HuH-7.5 (cell line): ENCODE measurements at places on chromosomes 13 and 19.
A peak's percentile ranks its signal among the peaks of the same experiment; 100 is the strongest.

- DNase-seq: no peak
Observed at GRCh38 chr13:90016688-90017087, 1330.8 kb upstream of the MIR17HG start.

DNA sequence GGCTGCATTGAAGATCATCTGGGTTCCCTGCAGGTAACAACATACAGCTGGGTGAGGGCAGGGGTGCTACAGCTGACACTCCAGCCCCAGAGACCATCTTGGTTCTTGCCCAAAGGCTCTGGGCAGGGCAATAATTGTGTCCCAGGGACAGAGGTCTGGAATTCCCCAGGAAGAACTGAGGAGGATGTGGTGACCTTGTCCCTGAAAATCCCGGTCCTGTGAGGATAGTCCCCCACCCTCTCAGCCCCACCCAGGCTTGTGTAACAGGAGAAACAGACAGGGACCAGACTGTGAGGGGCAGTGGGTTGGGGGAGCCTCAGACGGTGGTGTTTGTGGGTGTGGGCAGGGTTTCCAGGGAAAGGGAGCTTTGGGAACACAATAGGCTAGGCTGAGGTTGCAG lies 63.5 kb downstream of the COLGALT1 start:
- no peak for DNase-seq

DNA sequence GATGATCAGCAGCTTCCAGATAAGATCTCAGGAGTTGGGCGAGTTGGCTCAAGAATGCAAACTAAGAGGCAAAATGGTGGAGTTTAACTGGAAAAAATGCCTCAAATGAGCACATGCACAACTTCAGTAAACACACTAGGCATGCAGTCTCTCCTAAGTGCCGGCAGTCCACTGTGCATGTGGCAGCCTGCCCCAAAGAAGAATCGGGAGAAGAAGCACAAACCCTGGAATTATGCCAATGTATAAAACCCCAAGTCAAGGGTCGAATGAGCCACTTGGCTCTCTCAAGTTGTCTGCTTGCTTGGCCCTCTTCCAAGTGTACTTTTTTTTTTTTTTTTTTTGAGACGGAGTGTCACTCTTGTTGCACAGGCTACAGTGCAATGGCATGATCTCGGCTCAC lies 53.3 kb upstream of the SLITRK1 start:
- DNase-seq: no peak

DNA sequence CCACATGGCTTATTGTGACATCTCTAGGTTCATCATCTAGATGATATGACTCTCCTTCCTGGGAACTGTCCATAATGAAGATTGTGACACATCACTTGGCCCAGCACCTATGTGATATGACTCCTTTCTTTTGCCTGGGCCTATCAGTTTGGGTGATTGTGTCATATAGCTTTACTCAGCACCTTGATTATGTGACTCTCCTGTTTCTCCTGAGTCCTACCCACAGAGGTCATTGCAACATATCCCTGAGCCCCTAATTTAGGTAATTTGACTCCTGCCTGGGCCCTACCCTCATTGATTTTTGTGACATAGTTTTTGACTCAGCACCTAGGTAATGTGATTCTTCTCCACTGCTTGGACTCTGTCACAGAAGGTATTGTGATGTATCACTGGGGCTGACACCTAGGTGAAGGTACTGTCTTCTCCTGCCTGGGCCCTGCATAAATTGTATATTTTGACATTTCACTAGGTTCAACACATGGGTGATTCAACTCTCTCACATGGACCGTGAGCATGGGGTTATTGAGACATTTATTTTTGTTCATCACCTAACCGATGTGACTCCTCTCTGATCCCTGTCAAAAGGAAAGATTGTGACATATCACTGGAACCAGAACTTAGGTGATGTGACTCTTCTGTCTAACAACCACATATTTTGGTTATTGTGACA lies 26.2 kb upstream of the ZNF254 start:
- DNase-seq: no peak

GRCh38 chr19:18683109-18683957 lies at the start of gene CRTC1:
Gene CRTC1, plus strand, starts transcription at chr19:18683680. Its CDS starts 23 bp downstream, at chr19:18683703.
- DNase-seq: peak; percentile 99

DNA sequence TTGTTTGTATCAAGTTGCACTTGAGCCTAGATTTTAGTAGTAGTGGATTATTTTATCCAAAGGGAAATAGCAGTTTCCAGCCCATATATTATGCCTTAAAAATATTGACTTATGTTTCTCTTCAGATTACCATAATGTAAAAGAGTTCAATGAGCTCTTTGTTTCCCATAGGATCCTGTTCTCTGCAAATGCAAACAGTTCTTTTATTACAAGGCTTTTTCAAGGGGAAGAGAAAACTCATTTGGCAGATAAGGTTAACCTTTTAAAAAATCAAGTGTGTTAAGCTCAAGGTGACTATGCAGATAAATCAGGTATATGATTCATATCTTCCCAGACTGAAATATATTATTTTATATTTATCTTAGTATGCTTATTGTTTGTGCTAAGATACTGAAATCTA lies 961.2 kb upstream of the SPRY2 start:
- no peak for DNase-seq
